ENCODE measurements at places on chromosomes 12 and 14. TPM values are rescaled to one million over a fixed set of nuclear protein-coding genes. Genes with fewer than 3 reads are reported as not detected.

DNA sequence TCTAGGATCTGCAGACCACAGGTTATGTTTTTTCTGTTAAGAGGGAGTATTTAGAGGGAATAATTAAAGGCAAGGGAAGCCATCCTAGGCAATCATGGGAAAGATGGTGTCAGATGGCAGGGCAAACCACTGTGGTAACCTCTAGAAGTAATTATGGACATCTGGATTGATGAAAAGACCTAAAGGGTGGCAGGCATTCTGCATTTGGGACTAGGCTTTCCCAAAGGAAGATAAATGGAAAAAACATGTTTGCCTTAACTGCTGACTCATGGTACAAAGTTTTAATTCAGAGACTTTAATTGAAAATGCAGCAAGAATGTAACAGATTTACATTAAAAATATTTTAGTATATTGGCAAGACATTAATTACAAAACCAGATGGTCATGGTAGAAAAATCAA, 88.1 kb downstream of the TMEM30B start:
- no peaks in the 10 kb centered on the region for H3K36me3 ChIP-seq
- peaks cover 9% of the 10 kb centered on the region for H3K4me1 ChIP-seq
- no peak for DNase-seq
- no peak overlapping the region for H3K4me3 ChIP-seq
- peaks cover 4% of the 10 kb centered on the region for H3K27me3 ChIP-seq

Gene MGST1
- total RNA-seq, result 48.0 TPM

DNA sequence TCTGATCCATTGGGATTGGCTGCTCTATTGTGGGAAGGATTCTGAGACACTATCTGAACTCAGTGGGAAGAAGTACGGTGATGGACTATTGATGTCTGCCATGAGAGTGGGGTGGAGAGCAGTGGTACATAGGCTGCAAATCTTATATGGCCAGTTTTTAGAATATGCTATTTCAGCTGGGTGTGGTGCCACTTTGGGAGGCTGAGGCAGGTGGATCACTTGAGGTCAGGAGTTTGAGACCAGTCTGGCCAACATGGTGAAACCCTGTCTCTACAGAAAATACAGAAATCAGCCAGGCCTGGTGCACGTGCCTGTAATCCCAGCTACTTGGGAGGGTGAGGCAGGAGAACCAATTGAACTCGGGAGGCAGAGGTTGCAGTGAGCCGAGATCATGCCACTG, 505.9 kb downstream of the MED13L start:
- no peaks in the 10 kb centered on the region for H3K36me3 ChIP-seq
- no peak overlapping the region for H3K4me3 ChIP-seq
- no peaks in the 10 kb centered on the region for H3K4me1 ChIP-seq
- no peak for DNase-seq
- no peaks in the 10 kb centered on the region for H3K27me3 ChIP-seq

DNA sequence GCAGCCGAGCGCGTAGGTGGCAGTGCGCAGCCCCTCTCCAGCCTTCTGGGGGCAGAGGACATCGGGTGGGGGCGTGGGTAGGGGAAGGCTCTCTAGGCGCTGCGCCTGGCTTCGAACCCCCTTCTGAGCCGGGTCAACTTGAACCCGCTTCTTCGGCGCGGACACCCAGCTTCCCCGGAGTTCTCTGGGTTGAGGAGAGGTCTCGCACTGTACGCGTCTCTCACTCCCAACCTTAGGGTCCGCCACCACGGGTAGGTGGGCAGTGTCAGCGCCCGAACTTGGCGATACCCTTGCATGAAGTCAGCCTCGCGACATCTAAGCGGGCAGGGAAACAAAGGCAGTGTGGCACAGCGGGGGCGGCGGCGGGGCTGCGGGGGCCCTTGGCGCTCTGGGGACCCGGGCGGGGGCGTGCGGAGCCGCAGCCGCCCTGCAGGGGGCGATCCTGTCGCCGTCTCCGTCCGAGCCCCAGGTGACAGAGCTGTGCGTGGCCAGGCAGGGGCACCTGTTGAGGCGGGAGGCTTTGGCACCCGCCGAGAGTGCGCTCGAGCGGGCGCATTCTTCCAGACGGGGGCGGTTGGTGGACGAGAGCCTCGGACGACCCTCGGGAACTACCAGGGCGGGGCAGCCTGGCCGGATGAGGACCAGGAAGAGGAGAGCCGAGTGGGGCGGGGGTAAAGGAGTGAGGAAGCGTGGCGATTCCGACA, 1.1 kb downstream of the GALNT16 start:
- H3K27ac ChIP-seq, result no peak overlapping the region
- peak; percentile 67 for DNase-seq

DNA sequence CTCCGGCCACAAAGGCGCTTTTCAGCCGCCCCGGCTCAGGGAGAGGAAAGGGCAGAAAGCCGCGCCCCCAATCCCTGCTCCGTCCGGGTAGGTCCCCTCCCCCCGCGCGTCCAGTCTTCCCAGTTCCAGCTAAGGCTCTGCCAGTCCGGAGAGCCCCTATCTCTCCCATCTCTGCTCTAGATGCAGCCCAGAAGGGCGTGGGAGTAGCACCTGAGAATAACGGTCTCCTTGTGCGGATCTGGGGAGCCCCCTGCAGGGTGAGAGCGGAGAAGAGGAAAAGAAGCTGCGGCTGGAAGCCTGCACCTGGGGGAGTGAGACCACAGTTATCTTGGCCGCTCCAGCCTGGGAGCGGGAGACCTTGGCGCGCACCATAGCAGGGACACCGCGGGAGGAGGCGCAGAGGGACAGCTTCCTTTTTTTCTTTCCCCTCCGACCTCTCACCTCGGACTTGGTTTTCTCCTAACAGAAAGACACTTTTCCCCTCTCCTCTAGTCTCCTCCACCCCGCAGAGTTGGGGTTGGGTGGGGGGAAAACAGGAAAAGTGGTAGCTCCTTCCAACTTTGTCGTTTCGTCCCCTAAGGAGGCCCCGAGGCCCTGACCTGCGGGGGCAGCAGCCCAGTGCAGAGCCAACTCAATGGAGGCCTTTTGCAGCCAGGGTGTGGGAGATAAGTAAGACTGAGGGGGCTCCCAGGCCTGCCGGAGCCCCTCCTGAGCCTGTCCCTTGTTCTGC, 2.4 kb downstream of the DHH start:
- no peaks in the 10 kb centered on the region for H3K27me3 ChIP-seq
- peak overlapping the region; percentile 26 for H3K4me3 ChIP-seq
- H3K27ac ChIP-seq, result peak overlapping the region; percentile 91
- peaks cover 9% of the 10 kb centered on the region for H3K36me3 ChIP-seq
- DNase-seq, result peak; percentile 98
- H3K4me1 ChIP-seq, result peaks cover 74% of the 10 kb centered on the region

DNA sequence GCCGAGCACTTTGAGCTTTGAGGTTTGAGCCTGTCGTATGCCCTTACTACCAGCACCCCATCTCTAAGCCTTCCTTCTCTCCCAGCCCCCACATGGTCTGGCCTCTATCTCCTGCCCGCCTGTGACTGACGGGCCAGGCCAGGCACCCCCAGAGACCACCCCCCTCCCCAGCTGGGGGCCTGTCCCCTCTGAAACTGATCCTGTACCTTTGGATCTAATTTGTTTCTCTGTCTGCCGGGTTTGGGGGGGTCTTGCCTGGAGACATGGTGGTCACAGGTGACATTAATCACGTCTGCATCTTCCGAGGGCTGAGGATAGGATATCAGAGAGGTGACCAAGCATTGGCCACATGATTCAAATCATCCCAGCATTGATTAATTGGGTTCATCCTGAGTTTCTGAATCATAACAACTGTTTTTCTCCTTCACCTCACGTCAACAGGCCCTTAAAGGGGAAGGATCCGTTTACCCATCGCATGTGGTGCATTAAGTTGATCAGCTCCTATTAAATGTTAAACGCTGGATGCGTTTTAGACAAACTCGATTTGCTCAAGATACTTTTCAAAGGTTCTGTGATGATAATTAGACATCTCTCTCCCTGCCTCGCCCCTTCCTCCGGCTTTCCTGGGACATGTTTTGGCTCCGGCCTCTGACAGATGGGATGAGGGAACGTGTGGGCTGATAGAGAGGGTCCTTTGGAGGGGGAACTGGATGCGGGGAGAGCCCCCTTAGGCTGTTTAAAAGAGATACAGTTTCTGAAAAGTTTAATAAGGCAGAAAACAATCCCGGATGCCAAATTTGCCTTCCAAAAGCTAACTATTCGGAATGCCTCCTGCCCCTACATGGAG, 63.3 kb upstream of the TBX3 start:
- no peaks in the 10 kb centered on the region for H3K36me3 ChIP-seq
- no peaks in the 10 kb centered on the region for H3K4me1 ChIP-seq
- H3K4me3 ChIP-seq, result no peak overlapping the region
- H3K27ac ChIP-seq, result no peak overlapping the region
- no peak for DNase-seq

GRCh38 chr14:77094672-77095284, 3.3 kb upstream of the CIPC start:
- H3K27ac ChIP-seq, result no peak overlapping the region
- H3K27me3 ChIP-seq, result no peaks in the 10 kb centered on the region
- H3K36me3 ChIP-seq, result no peaks in the 10 kb centered on the region
- DNase-seq, result peak; percentile 51

Gene DYNLL1
- total RNA-seq, result 386 TPM

Gene SERPINA1
- total RNA-seq, result 4.1 TPM

GRCh38 chr14:98822917-98823316, 449.1 kb downstream of the BCL11B start:
- no peak overlapping the region for H3K4me3 ChIP-seq
- no peaks in the 10 kb centered on the region for H3K36me3 ChIP-seq
- H3K27me3 ChIP-seq, result no peaks in the 10 kb centered on the region
- DNase-seq, result no peak

Gene CMA1
- total RNA-seq, result not detected

Gene TAS2R46
- 0.47 TPM for total RNA-seq

DNA sequence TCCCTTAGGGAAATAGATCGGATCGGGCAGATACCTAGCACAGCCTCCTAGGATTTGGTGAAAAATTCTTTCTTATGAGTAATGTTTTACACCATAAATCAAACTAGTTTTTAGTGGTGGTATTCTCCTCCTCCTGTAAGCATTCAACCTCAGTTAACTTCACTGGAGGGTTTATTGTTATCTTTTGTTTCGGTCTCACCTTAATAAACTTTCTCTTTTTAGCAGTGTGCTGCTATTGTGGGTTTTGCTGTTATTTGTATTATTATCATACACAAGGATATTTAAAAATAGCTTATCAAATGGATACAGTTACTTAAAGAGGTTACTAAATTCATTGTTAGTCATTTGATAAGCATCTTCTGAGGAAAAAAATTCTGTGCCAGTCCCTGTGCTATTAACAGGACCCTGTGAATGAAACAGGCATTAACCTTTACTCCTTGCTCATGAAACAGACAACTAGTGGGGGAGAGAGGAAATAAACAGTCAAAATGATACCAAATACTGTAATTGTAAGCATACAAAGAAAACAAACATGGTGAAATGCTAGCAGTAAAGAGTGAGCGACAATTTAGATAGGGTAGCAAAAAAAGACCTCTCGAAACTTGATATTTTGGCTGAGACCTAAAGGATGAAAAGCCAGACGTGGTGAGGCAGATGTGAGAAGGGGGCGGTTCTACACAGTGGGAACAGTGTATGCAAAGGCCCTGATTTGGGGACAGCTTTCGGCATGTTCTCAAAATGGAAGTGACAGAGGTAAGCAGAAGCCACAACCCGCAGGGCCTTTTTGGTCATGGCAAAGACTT, 178.7 kb upstream of the SOX5 start:
- no peak overlapping the region for H3K4me3 ChIP-seq
- no peak for DNase-seq
- H3K36me3 ChIP-seq, result no peaks in the 10 kb centered on the region
- H3K4me1 ChIP-seq, result no peaks in the 10 kb centered on the region

- no peak for DNase-seq
- no peaks in the 10 kb centered on the region for H3K27me3 ChIP-seq
- H3K4me1 ChIP-seq, result no peaks in the 10 kb centered on the region
- no peaks in the 10 kb centered on the region for H3K36me3 ChIP-seq
- H3K27ac ChIP-seq, result no peak overlapping the region
These were observed 28.8 kb upstream of the CEP83 start for GRCh38 chr12:94488463-94488862.

DNA sequence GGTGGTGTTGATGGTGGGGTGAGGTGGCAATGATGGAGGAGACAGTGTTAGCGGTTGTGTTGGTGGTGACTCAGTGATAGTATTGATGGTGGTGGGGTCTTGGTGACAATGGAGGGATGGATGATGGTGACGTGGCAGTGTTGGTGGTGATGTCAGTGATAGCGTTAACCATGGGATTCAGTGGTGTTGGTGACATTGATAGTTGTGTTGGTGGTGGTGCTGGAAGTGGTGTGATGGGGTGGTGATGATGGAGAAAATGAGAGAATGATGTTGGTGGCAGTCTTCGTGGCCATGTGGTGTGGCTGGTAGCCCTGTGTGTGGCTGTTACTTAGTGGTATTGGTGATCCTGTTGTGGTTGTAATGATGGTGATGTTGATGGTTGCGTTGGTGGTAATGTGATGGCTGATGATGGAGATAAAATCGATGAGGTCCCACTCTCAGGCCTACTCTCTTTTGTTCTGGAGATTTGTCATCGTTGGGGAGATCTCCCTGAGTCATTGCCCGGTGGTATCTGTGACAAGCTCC, 2.6 kb downstream of the DTX1 start:
- H3K27me3 ChIP-seq, result peaks cover 8% of the 10 kb centered on the region
- DNase-seq, result no peak

GRCh38 chr14:92693998-92694795, 54.2 kb downstream of the LGMN start:
- no peaks in the 10 kb centered on the region for H3K27me3 ChIP-seq
- H3K36me3 ChIP-seq, result no peaks in the 10 kb centered on the region
- H3K4me1 ChIP-seq, result no peaks in the 10 kb centered on the region

Gene FSCB
- not detected for total RNA-seq

- H3K27ac ChIP-seq, result no peak overlapping the region
- H3K4me3 ChIP-seq, result no peak overlapping the region
- H3K27me3 ChIP-seq, result no peaks in the 10 kb centered on the region
- DNase-seq, result no peak
These were observed 19.5 kb upstream of the GAS2L3 start for GRCh38 chr12:100553936-100554335.

DNA sequence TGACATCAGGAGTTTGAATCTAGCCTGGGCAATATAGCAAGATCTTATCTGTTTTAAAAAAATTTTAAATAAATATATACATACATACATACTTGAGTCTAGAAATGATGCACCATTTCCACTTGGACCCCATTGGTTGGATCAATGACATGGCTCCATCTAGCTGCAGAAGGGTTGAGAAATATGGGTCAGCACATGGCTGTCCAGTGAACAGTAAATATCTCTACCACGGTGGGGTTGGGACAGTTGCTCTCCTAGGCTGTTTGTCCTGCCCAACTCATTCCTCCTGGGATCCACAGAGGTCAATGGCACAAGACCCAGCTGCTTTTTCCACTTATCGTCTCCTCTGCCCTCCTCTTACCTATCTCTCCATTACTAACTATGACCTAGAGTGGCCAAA, 23.6 kb downstream of the PLEKHH1 start:
- DNase-seq, result no peak
- H3K27me3 ChIP-seq, result no peaks in the 10 kb centered on the region
- H3K36me3 ChIP-seq, result no peaks in the 10 kb centered on the region
- H3K4me1 ChIP-seq, result no peaks in the 10 kb centered on the region
- no peak overlapping the region for H3K4me3 ChIP-seq

GRCh38 chr14:90730206-90730766, 85.9 kb downstream of the TTC7B start:
- H3K4me3 ChIP-seq, result no peak overlapping the region
- H3K27me3 ChIP-seq, result no peaks in the 10 kb centered on the region
- DNase-seq, result no peak
- H3K4me1 ChIP-seq, result no peaks in the 10 kb centered on the region

GRCh38 chr12:30437044-30437443, 258.6 kb downstream of the IPO8 start:
- H3K36me3 ChIP-seq, result no peaks in the 10 kb centered on the region
- H3K4me3 ChIP-seq, result no peak overlapping the region
- no peaks in the 10 kb centered on the region for H3K27me3 ChIP-seq
- H3K4me1 ChIP-seq, result no peaks in the 10 kb centered on the region
- no peak overlapping the region for H3K27ac ChIP-seq

GRCh38 chr14:99237288-99237687, 34.7 kb downstream of the BCL11B start:
- H3K27me3 ChIP-seq, result peaks cover 2% of the 10 kb centered on the region
- no peaks in the 10 kb centered on the region for H3K36me3 ChIP-seq
- no peak overlapping the region for H3K27ac ChIP-seq
- DNase-seq, result no peak
- no peaks in the 10 kb centered on the region for H3K4me1 ChIP-seq

Measured in K562 (cell line).